ENCODE measurements at places on chromosomes 11 and 22. TPM values are rescaled to one million over a fixed set of nuclear protein-coding genes. Genes with fewer than 3 reads are reported as not detected.

Gene OR10A2
- total RNA-seq, result not detected

Gene CASP12
- total RNA-seq, result 1.0 TPM

Gene FAM180B
- not detected for total RNA-seq

Gene BCR
- total RNA-seq, result 90.0 TPM

Gene MIOX
- not detected for total RNA-seq

Gene CHST1
- total RNA-seq, result 42.1 TPM

Gene TSSK2
- total RNA-seq, result not detected

DNA sequence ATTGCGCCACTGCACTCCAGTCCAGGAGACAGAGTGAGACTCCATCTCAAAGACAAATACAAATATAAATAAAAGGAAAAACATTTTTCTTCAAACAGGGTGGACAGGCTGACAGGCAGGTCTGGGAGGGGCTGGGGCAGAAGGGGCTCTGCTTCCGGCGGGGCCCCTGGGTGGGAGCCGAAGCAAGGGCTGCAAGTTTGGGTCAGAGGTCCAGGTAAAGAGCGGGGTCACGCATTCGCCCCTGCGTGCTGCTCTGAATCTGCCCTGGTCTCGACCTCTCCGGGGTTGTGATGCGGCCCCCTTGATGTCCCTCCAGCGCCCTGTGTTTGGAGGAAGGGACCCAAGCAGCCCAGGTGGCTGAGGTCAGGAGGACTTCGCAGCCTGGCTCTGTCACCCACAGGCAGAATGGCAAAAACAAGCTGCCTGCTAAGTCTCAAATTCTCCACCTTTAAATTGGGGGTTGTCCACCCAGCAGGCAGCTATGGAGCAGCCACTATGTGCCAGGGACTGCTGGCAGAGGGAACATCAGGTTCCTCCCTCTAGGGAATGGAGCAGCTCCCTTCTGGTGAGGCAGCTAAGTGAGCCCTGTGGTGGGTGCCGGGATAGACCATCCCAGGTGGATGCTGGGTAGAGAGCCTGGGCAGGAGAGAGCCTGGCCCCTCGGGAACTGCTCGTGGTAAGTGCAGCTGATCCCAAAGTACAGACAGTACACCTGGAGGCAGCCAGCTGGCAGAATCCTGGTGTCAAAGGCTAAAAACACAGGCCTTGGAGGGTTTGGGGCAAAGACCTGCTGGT is 10.3 kb upstream of the PHF21B start:
- no peak for DNase-seq

DNA sequence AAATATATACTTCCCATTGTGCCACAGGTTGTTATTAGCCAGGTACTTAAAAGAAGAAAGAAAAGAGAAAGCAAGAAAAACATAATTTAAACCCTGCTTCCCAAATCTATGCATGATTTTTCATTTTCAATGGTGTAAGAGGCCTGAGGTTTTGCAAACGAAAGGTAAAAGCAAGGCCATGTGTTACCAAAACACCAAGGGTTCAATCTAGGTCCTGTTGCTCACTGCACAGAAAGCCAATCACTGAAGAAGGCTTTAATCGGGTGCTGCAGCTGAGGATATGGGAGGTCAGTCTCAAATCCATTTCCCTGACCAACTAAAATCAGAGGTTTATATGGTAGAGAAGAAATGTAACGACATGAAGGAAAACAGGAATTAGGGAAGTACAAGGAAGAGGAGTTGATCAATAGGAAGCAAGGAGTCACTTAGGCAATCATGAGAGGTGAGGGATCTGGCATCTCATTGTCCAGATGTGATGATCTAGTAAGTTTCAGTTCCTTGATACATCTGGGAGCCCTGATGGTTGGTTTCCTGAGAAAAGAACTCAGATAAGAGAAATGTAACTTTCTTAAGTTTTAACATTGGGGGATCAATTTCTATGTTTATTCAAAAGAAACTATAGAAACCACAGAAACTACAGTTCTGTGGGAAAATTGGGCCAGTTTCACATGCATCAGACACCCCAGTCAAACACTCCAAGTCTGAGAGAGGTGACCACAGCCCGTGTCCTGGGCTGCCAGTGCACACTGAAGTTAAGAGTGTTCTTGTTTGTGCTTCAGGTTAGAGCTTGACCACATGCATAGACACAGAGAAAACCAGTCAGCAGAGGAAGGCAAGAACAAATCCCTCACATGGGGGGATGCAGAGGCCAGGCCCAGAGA is 18.1 kb upstream of the DKK3 start:
- no peak for DNase-seq

GRCh38 chr11:111829185-111829968 is 42.0 kb downstream of the ALG9 start:
- DNase-seq, result no peak

DNA sequence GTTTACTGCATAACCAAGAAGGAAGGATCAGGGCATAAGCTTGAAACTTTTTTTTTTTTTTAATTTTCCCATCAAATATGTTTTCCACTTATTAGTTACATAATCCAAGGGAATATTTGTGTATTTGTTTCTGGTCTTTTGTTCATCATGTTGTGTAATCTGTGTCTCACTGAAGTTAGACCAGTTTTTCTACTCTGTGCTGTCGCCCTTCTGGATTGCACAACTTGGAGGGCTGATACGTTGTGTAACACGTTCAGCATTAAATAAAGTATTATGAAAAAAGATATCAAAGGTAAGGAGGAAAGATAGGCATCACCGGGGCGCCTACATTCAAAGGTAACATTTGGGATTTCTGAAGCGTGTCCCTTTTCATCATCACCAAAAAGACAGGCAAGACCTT is 3.3 kb upstream of the E2F8 start:
- DNase-seq, result no peak

- no peak for DNase-seq
These were observed 5.8 kb downstream of the MAPK8IP2 start for GRCh38 chr22:50606165-50606945.

- DNase-seq, result no peak
These were observed 45.7 kb upstream of the SHANK2 start for GRCh38 chr11:71298016-71298550.

DNA sequence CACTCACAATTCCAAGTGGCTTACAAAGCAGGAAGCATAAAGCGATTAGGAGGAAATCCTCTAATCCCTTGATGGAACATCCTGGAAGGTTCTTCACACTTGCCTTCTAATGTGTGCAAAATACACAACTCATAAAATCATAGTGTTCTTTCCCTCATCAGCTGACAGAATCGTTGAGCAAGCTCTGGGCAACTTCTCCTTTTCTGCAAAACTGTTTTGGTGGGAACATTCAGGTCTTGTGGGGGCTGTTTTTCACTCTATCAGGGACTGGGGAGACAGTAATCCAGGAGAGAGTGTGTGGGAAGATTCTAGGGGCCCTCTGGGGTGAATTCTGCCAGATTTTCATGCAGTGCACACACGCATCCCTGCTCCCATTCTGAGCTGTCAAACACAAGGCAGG is 53.2 kb downstream of the IRAG1 start:
- DNase-seq, result no peak

GRCh38 chr11:57276971-57277675 is 40.1 kb upstream of the APLNR start:
- no peak for DNase-seq

GRCh38 chr11:2120359-2121100 is 18.7 kb downstream of the IGF2 start:
- DNase-seq, result no peak

DNA sequence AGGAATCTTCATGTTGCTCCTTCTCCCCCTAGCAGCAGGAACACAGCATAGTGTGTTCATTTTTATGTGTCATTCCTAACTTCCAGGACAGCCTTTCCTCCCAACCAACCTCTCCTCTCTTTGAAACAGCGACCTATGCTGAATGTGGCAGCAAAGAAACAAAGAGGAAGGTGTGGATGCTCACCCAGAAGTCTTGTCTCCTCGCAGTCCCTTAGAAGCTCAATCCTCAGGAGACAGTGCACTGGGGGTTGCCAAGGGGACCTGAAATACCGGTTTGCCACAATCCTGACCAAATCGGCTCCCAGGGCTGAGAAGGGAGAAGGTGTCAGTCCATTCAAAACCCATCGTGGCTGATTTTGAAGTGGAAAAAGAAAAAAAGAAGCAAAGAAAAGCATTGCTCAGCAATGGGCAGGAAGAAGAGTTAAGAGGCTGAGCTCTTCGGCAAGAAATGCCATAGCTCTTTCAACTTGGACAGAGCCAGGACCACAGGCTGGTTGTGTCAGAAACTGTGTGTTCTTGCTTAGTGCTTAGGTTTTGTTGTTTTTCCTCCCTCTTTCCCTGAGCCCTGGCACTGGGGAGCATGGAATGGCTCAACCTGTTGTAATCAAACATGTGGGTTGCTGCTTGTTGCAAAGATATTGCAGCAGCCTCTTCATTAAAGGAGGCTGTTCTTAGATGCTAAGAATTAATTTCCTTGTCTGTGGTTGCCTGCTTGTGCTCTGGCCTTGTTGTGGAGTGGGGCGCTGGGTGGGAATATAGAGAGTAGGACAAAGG is 30.4 kb upstream of the TENM4 start:
- no peak for DNase-seq

All from glomerular endothelial cell (primary cell).